ENCODE measurements at places on chromosomes 5 and 9.

GRCh38 chr5:10364186-10364689 lies 10.7 kb downstream of the MARCHF6 start:
- DNase-seq = no peak

DNA sequence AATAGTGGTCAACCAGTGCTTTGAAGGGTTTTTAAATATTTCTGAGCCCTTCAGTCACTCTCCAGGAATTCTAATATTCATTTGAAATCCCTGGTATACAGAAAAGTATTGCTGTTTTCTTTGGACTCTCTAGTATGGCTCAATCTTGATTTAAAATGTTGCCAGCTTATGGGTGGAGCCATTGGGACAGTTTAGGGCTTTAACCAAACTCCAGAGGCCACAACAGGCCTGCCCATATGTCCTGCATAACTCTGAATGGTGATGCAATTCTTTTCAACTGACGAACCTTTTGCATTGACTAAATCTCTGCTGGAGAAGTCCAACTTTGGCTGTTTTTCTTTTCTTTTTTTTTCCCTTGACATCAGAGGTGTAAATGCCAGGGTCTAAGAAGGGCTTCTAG lies 10.3 kb upstream of the ANKHD1 start:
- no peak for DNase-seq

- DNase-seq = no peak
Observed at GRCh38 chr9:114465906-114466900, 39.1 kb downstream of the WHRN start.

GRCh38 chr5:16568875-16569580 lies 47.8 kb downstream of the RETREG1 start:
- no peak for DNase-seq

GRCh38 chr5:155081618-155082017 lies 68.1 kb downstream of the KIF4B start:
- DNase-seq = no peak

DNA sequence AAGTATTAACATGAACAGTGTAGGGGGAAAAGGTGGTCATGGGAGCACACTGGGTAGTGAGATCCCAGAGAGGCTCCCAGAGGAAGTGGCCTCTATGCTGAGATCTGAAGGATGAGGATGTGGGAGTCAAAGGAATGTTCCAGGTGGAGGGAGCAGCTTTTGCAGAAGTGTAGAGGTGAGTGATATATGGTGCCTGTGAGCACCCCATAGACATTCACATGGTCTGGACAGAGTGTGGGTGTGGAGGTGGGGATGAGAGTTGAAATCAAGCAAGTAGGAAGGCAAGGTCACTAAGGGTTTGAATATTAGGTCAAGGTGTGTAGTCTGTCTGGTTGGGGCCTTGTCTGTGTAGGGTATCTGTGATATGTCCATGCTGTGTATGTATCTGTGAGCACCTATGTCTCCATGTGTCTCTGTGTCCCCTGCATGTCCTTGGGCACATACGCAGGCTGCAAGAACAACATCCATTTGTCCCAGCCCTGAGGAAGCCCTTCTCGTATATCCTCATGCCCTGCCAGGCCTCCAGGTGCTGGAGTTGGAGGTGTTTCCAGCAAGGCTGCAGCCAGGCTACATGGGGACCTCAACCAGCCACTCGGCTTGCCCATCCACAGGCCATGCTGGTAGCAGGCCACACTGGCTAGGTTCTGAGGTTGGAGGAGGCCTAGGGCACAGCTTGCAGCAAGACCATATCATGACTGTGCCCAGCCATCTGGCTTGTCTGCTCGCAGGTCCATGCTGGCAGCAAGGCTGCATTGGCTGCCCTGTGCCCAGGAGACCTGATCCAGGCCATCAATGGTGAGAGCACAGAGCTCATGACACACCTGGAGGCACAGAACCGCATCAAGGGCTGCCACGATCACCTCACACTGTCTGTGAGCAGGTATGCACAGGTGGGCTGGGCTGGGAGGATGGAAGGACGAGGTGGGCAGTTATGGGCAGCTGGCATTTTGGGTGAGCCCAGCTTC lies 4.7 kb downstream of the PDLIM4 start:
- no peak for DNase-seq

- DNase-seq = no peak
Observed at GRCh38 chr9:87973730-87974292, 522 bp downstream of the CDK20 start.

- no peak for DNase-seq
Observed at GRCh38 chr9:83511051-83511450, 27.1 kb downstream of the FRMD3 start.

GRCh38 chr5:100683881-100684280 lies 148.7 kb downstream of the FAM174A start:
- no peak for DNase-seq

DNA sequence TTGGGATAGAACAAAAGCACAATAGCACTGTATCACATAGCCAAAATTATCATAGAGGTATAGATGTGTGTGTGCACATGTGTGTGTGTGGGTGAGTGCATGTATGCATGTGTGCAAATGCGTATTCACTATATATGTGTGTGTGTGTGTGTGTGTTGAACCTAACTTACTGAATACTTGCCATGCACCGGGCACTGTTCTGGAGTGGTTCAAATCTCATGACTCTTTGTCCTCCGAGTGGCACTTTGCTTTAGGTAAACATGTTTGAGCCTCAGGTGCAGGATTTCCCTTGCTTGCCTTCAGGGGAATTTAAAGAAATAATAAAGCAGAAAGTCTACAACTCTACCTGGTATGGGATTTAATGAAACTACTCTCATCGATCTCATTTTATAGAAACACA lies 183.5 kb upstream of the GDNF start:
- DNase-seq = no peak

DNA sequence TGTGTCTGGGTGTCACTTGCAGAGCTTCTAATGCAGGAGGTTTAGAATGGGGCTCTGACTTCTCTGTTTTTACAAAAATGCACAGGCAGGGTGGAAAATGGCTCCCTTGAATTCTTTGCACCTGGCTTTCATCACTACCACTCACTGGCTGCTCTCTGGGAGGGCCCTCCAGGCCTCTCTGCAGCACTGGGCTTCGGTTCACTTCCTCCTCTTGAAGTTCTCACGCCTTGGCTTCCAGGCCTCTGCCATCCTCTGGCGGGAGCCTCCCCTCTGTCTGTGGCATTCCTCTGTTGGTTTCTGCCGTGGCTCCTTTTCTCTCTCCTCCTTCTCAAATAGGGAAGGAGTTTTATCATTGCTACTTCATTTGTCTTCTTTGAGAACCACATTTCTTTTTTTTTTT lies 2.8 kb upstream of the PRLR start:
- DNase-seq = no peak

GRCh38 chr9:117411547-117411946 lies 3.3 kb downstream of the ASTN2 start:
- no peak for DNase-seq

All from activated CD4-positive, CD25-positive, alpha-beta regulatory T cell treated with anti-CD3 and anti-CD28 coated beads, Interleukin-2, amount 50 U/mL, for 72 hours (primary cell).